ENCODE measurements at places on chromosomes 5 and 9. TPM values are rescaled to one million over a fixed set of nuclear protein-coding genes. Genes with fewer than 3 reads are reported as not detected.
A peak's percentile ranks its signal among the peaks of the same experiment; 100 is the strongest.

DNA sequence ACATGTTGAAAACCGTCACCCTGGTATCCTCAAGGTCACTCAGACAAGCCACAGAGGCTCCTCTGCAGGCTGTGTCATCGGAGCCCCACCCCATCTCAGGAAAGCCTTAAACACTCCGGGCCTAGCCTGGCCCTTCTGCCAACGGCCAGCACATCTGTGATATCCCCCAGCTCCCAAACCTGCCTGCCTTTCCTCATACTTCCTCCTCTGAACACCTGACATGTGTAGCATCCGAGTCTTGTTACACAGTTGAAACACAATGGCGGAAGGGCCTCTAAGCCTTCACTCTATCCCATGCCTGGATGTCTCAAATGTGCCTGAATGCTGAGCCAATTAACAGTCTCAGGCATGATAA, 32.9 kb upstream of the TGFBR1 start:
- DNase-seq, result no peak
- H3K27ac ChIP-seq, result no peak overlapping the region
- no peaks in the 10 kb centered on the region for H3K27me3 ChIP-seq
- no peak overlapping the region for H3K4me3 ChIP-seq
- H3K36me3 ChIP-seq, result no peaks in the 10 kb centered on the region

- H3K4me3 ChIP-seq, result no peak overlapping the region
- H3K4me1 ChIP-seq, result no peaks in the 10 kb centered on the region
- H3K36me3 ChIP-seq, result no peaks in the 10 kb centered on the region
- H3K27ac ChIP-seq, result no peak overlapping the region
- H3K27me3 ChIP-seq, result no peaks in the 10 kb centered on the region
- DNase-seq, result no peak
These were observed 114.0 kb upstream of the MTAP start for GRCh38 chr9:21688108-21689102.

- DNase-seq, result no peak
- H3K27ac ChIP-seq, result no peak overlapping the region
- H3K27me3 ChIP-seq, result no peaks in the 10 kb centered on the region
These were observed 96.1 kb downstream of the SEMA6A start for GRCh38 chr5:116478491-116478890.

- peak; percentile 54 for DNase-seq
- no peak overlapping the region for H3K4me3 ChIP-seq
- no peaks in the 10 kb centered on the region for H3K36me3 ChIP-seq
- peaks cover 20% of the 10 kb centered on the region for H3K4me1 ChIP-seq
These were observed 3.6 kb upstream of the B4GALT1 start for GRCh38 chr9:33170464-33171415.

DNA sequence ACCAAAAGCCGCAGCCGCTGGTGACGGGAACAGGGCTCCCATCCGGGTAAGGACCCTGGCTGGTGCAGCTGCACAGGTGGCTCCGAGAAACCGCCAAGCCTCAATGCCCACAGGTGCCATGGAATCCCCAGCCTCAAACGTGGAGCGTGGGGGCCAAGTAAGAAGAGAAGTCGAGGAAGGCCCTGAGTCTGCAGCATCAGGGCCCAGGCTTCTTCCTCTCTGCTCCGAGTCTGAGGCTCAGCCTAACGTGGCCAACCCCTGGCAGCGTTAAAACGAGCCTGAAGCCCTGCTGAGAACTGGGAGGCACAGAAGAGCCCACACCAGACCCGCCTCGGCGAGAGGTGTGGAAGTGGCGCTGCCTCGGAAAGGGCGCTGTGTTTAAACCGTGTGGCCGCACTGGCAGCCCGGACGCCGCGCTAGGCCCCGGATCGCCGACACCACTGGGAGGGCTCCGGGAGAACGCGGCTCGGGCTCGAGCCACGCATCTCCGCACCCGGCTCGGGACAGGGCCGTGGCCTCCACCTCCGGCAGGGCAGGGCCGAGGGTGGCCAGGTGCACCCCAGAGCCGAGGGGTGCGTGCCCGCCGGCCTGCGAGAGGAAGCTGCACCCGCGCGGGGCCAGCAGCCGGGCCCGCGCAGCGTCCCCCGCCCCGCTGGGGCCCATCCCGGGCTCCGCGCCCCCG, 730 bp downstream of the ZMYND19 start:
- H3K27ac ChIP-seq, result no peak overlapping the region
- H3K27me3 ChIP-seq, result no peaks in the 10 kb centered on the region
- peak overlapping the region; percentile 31 for H3K4me3 ChIP-seq
- H3K36me3 ChIP-seq, result peaks cover 24% of the 10 kb centered on the region
- peaks cover 37% of the 10 kb centered on the region for H3K4me1 ChIP-seq

DNA sequence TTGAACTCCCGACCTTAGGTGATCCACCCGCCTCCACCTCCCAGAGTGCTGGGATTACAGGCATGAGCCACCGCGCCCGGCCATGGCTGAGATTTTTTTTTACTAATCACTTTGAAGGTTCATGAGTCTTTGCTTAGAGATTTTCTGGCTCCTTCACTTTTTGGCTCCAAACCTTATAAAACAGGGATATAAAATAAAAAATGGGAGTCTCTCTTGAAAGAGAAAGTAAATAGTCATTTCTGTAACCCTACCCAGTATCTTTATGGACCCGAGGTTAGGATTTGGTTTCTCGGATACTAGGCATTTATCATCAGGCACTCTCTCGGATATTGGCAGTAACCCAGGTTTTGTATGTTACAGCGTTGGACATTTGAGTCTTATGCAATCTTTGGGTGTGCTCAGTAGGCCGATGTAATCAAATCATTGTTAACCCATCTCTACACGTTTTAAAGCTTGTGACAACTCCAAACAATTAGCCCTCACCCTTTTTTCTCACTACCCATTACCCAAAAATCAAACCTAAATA, 25.3 kb downstream of the STXBP1 start:
- DNase-seq, result no peak
- H3K36me3 ChIP-seq, result no peaks in the 10 kb centered on the region
- H3K4me3 ChIP-seq, result no peak overlapping the region

DNA sequence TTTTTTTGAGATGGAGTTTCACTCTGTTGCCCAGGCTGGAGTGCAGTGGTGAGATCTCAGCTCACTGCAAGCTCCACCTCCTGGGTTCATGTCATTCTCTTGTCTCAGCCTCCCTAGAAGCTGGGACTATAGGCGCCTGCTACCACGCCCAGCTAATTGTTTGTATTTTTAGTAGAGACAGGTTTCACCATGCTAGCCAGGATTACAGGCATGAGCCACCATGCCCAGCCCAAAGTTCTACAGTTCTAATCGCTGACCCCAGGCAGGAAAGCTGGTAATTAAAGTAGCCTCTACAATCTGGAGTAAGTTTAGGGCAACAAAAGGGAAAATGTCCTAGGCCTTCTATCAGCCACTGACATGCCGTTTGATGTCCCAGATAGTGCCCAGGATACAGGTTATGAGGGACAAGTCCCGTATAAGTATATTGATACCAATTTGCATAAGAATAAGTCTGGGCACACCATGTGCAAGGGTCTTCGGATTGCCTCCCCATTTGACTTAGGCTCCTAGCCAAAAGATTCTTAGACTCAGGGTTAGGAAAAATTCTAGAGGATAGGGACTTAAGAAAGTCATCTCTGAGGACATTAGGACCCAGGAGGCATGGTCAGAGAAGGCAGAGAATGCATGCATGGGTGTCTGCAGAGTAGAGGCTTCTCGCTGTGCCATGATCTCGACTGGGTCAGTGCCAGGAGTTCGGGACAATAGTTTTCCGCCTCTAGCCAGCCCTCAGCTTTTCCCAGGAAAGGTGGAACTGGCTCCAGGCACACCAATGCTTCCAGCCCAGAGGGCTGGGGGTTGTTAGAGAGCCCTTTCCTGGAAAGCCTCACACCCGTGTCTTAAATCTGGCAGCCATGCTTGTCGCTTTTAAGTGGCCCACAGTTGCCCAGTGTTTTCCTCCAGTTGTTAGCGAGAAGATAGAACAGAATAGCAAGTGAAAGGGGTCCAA, 1111.1 kb downstream of the TAF11L14 start:
- peak; percentile 7 for DNase-seq
- no peaks in the 10 kb centered on the region for H3K36me3 ChIP-seq
- H3K27me3 ChIP-seq, result no peaks in the 10 kb centered on the region
- peaks cover 18% of the 10 kb centered on the region for H3K4me1 ChIP-seq
- peak overlapping the region; percentile 99 for H3K4me3 ChIP-seq

DNA sequence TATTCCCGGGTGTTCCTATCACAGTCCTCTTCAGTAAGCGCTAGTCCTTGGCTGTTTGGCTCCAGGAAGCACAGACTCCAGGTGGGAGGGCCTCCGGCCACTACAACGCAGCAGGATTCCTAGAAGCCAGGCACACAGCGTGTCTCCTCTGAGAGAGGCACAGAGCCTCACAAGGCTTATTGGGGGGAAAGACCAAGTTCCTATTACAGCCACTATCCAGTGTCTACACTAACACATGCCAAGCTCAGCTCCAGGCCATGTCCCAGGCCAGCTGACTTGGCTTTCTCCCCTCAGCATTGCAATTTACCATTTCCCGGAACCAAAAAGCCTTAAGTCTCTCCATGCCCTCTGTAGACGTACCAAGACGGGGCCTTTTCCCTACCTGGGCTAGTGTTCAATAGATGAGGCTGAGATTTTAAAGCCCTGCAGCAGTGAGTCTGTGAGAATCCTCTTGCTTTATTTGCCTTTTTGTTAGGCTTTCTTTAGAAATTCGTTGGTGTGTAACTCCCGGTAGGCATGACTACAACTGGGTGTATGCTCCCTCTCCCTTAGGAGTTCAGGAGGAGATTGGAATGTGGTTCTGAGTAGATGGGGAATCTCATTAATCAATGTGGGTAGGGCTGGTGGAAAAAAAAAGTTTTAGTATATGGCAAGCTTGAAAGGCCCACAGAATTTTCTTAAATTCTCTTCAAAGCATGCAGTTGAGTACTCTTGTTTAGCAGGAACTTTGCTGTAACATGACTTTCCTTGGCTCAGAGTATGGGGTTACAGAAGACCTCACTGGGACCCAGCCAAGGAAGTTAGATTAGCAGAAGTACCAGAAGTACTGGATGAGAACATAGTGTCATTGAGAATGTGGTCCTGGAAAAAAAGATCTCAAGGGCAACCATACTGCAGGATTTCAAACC, 84.3 kb upstream of the SLC1A3 start:
- DNase-seq, result no peak
- no peaks in the 10 kb centered on the region for H3K4me1 ChIP-seq
- H3K27me3 ChIP-seq, result no peaks in the 10 kb centered on the region
- no peak overlapping the region for H3K27ac ChIP-seq
- no peaks in the 10 kb centered on the region for H3K36me3 ChIP-seq

GRCh38 chr9:126745574-126746411, 59.0 kb upstream of the ZBTB43 start:
- no peaks in the 10 kb centered on the region for H3K36me3 ChIP-seq
- DNase-seq, result no peak
- no peaks in the 10 kb centered on the region for H3K27me3 ChIP-seq
- no peak overlapping the region for H3K27ac ChIP-seq
- H3K4me1 ChIP-seq, result peaks cover 30% of the 10 kb centered on the region

DNA sequence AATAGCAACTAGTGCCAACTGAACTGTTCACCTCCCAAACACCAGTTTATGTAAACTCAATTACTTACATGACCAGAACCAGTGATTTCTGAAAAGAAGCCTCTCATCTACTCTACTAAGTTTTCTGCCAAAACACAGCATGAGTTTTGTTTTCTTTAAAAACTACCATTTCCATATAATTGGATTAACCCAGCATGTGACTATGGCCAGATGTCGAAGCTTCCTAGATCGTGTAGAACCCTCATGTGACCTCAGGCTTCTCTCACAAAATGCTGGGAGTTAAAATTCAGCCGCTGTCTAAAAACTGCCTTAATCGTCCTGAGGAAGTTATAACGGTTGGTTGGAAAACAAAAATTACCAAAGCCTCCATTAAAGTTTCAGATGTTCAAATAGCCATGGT, 303.5 kb downstream of the IRX1 start:
- DNase-seq, result no peak
- H3K4me3 ChIP-seq, result no peak overlapping the region
- H3K27me3 ChIP-seq, result no peaks in the 10 kb centered on the region
- H3K27ac ChIP-seq, result no peak overlapping the region
- H3K36me3 ChIP-seq, result no peaks in the 10 kb centered on the region

- H3K27ac ChIP-seq, result no peak overlapping the region
- no peaks in the 10 kb centered on the region for H3K36me3 ChIP-seq
- no peak overlapping the region for H3K4me3 ChIP-seq
- DNase-seq, result no peak
- H3K4me1 ChIP-seq, result no peaks in the 10 kb centered on the region
These were observed 43.8 kb downstream of the HABP4 start for GRCh38 chr9:96493757-96494156.

GRCh38 chr5:9069650-9070049, 476.2 kb downstream of the SEMA5A start:
- no peaks in the 10 kb centered on the region for H3K27me3 ChIP-seq
- no peak overlapping the region for H3K4me3 ChIP-seq
- no peak for DNase-seq
- H3K27ac ChIP-seq, result no peak overlapping the region
- no peaks in the 10 kb centered on the region for H3K36me3 ChIP-seq

The ASPN gene
- polyA plus RNA-seq, result not detected

The SLC6A19 gene
- not detected for polyA plus RNA-seq

The FIBCD1 gene
- not detected for polyA plus RNA-seq

The IRX2 gene
- not detected for polyA plus RNA-seq

The SPAG8 gene
- polyA plus RNA-seq, result 2.9 TPM

Data from CD14-positive monocyte (primary cell).